ENCODE measurements at places on chromosomes 4 and X.
A peak's percentile ranks its signal among the peaks of the same experiment; 100 is the strongest.

DNA sequence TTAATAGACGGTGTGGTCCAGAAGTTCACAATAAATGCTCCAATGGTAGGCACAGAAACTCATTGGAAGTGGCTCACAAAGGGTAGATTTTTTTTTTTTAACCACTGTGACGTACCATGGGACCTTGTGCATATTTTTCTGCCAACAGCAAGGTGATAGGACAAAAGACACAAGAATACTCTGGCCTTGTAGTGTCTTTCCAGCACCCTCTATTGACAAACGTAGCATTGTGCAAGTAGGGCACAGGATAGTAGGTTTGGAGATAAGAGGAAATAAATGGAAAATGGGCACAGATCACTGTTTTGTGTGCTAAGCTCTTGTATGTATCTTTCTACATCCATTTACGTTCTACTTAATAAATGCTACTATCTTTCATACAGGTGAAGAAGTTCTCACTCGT is 2054.9 kb downstream of the PCDH7 start:
- DNase-seq = no peak

DNA sequence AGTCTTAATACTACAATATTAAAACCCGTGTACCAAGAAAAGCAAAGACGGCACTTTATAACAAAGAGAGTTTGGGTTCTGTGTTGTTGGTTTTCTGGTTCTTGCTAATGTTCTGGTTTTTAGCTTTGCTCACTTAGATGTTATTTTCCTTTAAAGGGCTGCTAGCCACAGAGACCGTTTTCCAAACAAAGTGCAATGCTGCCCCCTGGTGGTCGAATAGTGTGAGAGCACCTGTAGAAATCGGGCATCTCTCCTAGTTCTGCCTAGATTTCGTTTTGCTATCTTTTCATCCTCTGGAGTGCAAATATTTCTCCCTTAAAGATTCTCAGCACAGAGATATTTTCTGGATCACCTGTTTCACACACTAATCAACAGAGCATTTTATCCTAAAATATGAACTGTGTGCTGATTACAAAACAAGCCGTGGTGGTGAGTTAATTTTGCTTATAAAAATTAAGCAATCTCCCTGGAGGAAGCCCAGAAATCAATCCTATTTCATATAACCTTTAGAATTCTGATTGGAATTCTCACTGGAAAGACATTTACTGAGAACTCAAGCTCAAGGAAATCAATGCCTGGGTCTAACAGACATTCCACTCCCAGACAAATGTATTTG is 334.5 kb upstream of the NOCT start:
- peak; percentile 79 for DNase-seq

GRCh38 chr4:915041-915474 is 17.1 kb downstream of the GAK start:
- DNase-seq = no peak

- DNase-seq = no peak
Observed at GRCh38 chr4:72112514-72113156, 80.8 kb downstream of the NPFFR2 start.

DNA sequence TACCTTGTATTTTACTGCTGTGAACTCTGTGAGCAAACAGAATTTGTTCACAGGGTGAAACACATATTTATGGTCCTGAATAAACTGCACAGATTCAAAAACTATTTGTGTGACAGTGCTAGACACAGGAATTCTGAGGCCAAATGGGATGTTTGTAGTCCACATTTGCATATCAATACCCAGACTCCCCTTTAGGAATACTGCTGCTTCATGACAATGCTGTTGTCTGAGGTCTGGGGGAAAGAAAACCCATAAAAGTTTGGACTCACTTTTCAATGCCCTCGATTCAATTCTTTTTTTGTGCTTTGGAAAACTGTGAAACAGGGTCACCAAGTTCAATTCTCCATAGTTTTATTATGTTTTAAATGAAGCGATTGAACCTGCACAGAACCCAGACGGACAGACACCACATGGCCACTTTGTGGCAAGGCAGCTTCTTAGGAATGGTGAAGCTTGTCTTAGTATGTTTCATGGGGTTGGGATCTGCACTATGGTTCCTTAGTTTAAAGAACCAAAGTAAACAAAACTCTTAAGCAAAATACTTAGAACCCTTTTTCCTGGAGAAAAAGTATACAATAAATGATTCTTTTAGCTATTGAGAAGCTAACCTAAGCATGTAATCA is 92.3 kb upstream of the MAD2L1 start:
- DNase-seq = no peak

DNA sequence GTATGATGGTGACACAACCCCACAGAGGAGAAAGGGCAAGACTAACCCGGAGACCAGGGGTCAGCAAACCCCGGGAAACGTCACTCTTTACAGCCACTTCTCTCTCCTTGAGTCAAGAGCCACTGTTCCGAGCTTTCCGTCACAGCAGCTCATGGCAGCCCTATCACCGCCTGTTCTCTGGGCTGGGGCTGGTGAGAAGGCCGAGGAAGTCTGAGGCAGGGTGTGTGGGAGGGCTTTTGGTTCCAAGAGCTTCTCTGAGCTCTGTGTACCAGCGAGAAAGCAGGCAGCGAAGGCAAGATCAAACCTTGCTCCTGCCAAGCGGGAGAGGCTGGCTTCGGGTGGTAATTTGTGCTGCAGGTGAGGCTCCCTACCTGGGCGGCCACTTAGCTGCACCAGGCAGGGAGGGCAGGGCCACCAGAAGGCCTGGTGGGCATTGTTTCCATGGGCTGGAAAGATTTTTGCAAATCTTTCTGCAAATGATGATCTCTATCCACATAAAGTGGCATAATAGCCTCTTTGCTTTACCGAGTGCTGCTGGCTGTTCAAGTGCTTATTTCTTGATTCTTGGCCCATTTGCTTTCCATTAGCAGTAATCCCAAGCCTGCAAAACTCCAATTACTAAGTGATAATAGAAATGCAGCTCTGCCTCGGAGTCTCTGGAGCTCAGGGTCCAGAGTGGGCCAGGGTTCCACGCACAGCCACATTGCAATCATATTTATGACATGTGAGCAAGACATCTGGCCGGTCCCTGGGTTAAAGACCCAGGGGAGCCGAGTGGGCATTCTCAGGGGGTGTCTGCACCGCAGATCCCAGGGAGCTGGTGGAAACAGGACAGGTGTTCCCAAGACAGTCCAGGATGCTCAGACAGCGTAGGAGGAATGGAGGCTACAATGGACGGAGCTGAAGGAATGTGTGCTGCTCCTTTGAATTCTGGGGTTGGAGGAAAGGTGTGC is 41.5 kb downstream of the DCTD start:
- DNase-seq = no peak

- DNase-seq = peak; percentile 14
Observed at GRCh38 chr4:113825272-113825671, 63.7 kb upstream of the CAMK2D start.

DNA sequence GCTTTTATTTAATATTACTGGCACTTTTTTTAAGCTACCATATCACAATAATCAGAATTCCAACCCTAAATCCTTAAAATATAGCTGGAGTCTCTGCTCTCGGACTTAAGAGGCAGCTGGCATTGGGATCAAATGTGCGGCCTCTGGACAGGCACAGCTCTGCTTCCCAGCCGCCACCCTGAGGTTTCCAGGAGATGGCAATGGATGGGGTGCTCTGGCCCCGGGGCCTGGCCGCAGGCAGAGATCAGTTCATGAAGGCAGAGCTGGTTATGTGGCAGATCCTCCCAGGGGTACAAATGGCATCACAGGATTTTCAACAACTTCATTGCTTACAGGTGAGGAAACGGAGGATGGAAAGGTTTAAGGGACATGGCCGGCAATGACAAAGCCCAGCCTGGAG is 57.8 kb downstream of the JAKMIP1 start:
- no peak for DNase-seq

GRCh38 chr4:24476282-24476681 is 108.1 kb downstream of the DHX15 start:
- no peak for DNase-seq

DNA sequence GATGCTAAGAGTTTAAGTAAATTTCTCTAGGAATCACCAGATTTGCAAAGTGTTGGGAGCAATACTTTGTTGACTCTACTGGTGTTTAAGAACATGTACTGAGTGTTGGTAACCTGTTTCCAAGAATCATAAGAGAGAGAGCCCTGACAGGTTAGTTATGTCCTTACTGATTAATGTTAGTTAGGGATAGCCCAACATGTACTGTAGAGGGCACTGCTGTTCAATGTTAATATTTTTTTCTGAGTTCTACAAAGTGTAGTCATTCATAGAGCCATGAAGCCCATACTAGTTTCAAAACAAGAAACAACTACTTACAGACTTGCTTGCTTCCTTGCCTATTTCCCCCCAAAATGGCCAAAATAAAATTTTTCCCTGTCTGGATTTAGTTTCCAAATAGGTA is 11.9 kb downstream of the TMPRSS11D start:
- no peak for DNase-seq

DNA sequence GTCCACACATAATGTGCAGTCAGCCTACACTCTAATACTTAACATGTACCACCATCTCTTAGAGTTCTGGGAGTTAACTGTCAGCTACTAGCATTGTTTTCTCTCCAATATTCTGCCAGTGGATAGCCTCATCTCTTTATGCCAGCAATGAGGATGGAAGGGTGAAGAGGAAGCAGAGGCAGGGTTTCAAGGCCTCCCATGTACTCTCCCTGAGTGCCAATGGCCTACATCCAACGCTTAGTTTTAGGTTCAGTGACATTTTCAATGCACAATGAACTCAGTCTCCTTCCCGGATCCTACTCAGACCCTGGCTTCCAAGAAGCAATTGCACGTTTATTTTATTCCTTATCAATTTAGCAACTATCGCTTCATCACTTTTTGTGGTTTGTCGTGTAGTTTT is 686.1 kb downstream of the DMD start:
- no peak for DNase-seq

DNA sequence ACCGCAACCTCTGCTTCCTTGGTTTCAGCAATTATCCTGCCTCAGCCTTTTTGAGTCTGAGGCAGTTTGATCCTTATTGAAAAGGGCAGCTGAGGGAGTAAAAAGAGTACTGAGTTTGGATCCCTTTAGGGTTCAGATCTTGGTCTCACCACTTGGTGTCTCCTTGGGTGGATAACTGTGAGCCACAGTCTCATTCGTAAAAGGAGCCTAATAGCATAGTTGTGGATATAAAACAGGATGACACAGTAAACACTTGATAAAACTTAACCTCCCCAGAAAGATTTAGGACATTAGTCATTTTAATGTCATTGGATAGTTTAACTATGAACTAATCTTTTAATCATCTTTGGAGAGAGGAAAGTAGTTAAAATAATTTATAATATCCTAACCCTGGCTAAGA is 173.0 kb downstream of the ANK2 start:
- no peak for DNase-seq

DNA sequence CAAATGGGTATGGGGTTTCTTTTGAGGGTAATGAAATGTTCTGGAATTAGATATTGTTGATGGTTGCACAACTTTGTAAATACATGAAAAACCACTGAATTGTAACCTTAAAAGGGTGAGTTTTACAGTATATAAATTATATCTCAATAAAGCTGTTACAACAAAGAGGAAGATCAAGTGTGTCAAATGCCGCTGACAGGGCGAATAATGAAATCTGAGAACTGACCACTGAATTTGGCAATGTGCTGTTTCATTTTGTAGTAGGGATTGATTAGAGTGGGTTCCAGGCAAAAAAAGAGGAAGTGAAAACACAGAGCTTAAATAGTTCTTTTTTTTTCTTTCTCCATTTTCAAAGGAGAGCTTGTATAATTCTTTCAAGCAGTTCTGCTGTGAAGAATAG is 161.1 kb upstream of the NAP1L5 start:
- no peak for DNase-seq

DNA sequence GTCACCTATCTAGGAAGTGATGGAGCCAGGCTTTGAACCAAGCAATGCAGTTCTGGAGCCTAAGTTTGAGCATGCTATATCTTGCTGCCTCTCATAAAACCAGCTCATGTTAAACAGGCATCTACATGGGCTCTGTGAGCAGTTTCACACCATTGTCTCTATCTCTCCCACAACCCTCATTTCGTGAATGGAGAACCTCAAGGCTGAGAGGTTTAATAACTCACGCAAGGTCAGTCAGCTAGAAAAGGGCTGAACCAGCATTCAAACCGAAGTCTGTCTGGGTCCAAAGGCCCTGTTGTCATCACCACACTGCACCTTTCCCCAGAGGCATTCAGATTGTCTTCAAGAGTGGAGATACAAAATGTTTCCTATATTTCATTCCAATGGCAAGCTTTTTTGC is 369.2 kb downstream of the MID1IP1 start:
- DNase-seq = no peak

DNA sequence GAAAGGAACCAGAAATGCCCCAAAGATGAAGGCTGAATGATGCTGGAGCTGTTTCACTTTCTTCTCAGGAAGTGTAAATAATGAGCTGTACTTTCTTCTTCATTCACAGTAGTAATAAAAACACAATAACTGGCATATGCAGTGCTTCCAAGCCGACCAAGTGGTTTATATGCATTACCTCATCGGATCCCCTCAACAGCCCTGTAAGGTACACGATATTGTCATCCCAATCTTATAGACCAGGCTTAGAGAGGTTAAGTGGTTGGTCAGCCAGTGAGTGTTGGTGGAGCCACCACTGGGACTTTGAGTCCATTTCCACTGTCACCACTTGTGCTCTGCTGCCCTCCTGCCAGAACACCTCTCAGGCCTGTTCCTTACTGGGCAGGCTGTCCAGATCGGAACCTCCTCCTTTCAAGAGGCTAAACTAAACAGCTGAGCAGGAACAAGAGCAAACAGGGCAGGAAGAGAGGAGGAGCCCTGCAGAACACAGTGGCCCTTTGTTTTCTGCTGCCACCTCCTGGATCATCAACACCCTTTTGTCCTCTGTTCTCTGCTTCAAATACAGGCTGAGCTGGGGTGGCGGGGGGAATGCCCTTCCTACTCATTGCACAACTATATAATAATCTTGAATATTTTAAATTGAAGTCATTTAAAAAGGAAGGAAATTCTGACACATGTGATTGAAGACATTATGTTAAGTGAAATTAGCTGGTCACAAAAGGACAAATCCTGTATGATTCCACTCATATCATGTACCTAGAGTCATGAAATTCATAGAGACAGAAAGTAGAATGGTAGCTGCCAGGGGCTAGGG is 112.5 kb upstream of the ATP6AP2 start:
- peak; percentile 32 for DNase-seq

DNA sequence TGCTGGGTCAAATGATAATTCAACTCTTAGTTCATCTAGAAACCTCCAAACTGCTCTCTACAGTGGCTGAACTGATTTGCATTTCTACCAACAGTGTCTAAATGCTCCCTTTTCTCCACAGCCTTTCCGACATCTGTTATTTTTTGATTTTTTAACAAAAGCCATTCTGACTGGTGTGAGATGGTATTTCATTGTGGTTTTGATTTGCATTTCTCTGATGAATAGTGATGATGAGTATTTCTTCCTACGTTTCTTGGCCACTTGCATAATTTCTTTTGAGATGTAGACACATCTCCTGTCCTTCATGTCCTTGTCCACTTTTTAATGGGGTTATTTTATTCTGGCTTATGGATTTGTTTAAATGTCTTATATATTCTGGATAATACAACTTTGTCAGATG is 298.2 kb upstream of the ARSJ start:
- DNase-seq = no peak
